ENCODE measurements at places on chromosomes 2 and 18.

GRCh38 chr2:9714630-9715214, 83.9 kb upstream of the YWHAQ start:
- DNase-seq = no peak

DNA sequence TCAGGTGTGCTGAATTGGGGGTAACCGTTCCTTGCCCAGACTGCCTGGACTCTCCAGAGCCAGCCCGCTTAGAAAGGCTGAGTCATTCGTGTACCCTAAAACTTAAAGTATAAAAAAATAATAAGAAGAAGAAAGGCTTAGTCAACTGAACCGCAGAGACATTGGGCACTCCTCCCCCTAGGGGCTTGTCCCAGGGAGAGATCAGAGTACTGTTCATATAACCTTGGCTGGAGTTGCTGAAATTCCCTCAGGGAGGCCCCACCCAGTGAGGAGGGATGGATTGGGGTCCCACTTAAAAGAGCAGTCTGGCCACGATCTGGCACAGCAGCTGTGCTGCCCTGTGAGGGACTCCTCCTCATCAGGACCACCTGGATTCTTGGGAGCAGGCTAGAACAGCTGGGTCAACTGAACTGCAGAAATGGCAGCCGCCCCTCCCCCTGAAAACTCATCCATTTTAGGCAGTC, 37.2 kb downstream of the ANKRD12 start:
- no peak for DNase-seq

DNA sequence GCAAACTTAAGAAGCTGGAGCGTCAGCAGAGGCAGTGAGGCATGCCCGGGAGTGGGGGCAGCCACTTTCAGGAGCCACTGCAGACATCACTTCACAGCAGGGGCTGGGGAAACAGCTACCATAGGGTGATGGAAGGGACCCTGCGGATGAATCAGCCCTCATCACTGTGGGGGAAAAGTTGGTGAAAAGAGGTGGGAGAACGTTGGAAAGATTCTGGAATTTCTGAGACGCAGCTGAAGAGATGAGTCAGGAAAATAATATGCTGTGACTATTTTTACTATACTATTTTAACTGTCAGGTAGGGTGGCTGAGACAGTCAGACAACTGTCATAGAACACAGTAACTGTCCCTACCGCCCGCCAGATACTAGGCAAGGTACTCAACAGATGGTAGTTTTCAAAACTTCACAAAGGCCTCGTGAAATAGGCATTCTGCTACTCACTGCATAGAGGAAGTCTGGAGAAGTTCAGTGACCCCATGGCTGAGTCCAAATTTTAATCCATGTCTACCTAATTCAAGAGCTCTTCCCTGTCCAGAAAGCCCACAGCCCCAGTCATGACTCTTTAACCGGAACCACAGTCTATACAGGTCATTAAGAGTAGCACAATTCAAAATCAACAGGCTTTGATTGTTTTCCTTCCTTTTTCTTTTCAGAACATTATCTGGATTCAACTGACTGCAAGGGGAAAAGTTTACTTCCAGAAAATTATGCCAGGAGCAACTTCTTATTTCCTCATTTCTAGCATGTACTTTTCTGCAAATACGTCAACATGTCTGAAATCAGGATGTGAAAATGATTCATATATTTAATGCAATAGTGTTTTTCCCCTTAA, 39.3 kb upstream of the EPB41L3 start:
- no peak for DNase-seq

DNA sequence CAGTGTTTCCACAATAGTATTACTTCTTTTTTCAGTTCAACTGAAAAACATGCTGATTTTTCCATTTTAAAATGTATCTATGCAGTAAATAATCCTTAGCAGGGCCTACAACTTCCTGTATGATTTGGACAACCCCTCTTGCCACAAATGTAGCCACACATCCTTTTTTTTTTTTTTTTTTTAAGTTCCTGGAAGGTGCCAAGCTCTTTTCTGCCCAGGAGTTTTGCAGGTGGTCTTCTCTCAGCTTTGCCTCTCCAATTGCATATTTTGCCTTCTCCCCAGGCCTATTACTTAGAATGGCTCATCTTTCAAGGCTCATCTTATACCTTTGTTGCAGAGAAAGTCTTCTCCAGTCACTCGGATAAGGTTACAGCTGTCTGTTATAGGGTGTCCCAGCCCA, 11.6 kb downstream of the KLHL14 start:
- no peak for DNase-seq

GRCh38 chr2:66489436-66489835, 54.5 kb downstream of the MEIS1 start:
- DNase-seq = no peak

Data from stimulated activated CD8-positive, alpha-beta memory T cell treated with anti-CD3 and anti-CD28 coated beads, Interleukin-7, amount 100 ng/mL, for 1 hour (primary cell).